HepG2 (cell line): ENCODE measurements at places on chromosomes 2 and 18. TPM values are rescaled to one million over a fixed set of nuclear protein-coding genes. Genes with fewer than 3 reads are reported as not detected.
A peak's percentile ranks its signal among the peaks of the same experiment; 100 is the strongest.

The DIPK1C gene
- polyA plus RNA-seq, result 1.1 and 1.8 TPM in 2 replicates

The NOSTRIN gene
- 0.10 and 0.22 TPM in 2 replicates for polyA plus RNA-seq

The NPPC gene
- polyA plus RNA-seq, result not detected in 2 replicates

The FARSB gene
- polyA plus RNA-seq, result 19.2 and 23.3 TPM in 2 replicates

The GBX2 gene
- polyA plus RNA-seq, result not detected in 2 replicates

The CHRNG gene
- not detected in 2 replicates for polyA plus RNA-seq

The HOXD1 gene
- 11.4 and 22.3 TPM in 2 replicates for polyA plus RNA-seq

DNA sequence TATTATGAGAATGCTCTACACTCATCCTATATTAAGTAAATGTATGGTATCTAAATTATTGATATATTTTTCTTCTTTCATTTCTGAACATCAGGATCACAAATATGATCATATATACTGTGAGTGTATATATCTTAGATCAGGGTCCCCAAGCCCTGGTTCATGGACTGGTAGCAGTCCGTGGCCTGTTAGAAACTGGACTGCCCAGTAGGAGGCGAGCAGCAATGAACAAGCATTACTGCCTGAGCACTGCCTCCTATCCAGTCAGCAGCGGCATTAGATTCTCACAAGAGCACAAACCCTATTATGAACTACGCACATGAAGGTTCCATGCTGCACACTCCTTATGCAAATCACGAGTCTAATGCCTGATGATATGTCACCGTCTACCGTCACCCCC is 1247.1 kb upstream of the NXPH2 start:
- no peak for DNase-seq

GRCh38 chr2:120893811-120894584 is 158.3 kb downstream of the GLI2 start:
- DNase-seq, result no peak

DNA sequence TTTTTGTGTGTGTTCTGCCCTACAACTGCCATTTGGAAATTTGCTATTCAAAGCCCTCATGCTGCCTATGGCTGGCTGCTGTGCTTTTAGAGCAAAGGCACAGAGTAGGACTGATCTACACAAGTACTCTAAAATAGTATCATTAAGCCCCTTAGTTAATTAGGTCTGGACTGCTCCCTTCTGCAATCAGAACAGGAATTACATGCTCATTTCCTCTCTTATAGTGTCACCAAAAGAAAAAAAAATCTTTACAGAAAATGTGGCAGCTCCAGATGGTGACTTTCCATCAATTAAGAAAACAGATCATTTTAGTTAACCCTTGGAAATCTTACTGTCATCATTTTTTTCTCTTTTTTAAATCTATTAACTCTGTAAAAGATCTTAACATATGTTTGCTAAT is 337.5 kb downstream of the RIT2 start:
- DNase-seq, result no peak

- DNase-seq, result no peak
These were observed 33.8 kb downstream of the UBXN4 start for GRCh38 chr2:135775420-135775819.

- no peak for DNase-seq
These were observed 114.5 kb downstream of the TMEM18 start for GRCh38 chr2:562391-563364.

DNA sequence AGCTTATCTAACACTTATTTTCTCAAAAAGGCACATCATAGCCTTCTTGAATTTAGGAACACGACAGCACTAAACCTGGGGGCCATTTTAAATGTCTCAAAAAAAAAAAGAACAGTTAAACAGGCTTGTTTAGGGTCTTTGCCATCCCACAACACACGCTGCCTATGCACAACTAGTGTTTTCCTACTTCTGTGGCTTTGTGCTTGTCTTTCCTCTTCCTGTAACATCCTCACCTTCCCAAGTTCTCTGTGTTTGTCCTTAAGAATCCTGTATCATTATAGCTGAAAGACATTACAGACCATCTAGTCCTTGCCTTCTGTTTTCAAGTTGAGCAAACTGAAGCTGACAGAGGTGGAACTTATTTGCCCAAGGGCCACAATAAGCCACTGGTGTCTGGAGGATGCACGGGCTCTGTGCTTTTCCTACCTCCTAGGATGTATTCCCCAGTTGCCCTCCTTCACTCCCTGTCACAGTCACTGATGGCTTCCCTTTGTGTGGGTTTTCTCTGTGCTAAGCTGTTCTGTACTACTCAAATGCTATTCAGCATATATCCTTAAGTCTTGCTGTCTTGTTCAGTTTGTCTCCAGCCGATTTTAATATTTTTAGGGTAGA is 22.6 kb downstream of the SNRPD1 start:
- no peak for DNase-seq

GRCh38 chr2:120388222-120389035 is 42.5 kb downstream of the INHBB start:
- DNase-seq, result no peak

DNA sequence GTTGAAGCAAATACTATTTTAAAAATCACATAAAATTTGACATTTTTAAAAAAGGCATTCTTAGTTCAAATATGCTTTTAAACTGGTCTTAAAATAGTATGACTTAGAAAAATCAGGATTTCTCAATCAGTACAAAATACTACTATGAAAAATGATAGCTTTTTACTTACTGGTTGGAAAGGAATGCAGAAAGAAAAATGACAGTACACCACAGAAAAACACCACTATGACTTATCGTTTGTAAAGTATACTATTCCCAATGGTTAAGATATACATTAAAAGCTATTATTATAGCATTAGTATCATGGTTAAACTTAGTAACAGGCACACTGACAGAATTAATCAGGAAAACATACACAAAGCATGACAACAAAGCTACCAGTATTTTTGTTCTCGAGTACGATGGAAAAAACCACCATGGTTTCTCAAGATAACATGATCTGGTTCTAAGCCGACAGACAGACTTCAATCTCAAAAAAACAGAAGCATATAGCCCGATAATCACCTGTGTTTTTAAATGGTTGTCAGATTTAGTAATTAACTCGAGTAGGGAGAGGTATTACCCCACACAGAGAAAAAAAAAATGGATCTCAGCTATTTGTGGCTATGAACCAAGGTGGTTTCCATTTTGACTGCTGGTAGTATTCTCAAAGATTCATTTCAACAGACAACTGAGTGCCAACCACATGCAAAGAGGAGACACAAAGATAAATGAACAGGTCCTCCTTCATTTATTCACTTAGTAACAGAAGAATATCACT is 39.1 kb downstream of the CUL3 start:
- DNase-seq, result no peak

DNA sequence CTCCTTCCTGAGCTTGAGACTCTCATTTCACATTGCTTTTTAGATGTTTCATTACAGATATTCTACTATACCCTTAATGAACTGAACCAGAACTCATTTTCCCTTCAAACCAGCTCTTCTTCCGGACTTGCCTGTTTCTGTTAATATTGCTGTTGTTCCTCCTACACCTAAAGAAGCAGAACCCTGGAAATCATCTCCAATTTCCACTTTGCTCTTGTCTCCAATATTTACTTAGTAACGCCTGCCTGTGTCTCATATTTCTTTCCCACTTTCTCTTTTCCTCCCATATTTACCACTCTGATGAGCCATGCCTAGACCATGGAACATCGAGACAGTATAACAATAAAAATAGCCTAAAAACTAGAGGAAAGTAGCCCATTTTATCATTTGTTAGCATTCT is 17.9 kb upstream of the GMCL1 start:
- no peak for DNase-seq

- DNase-seq, result no peak
These were observed 35.4 kb downstream of the MRPL35 start for GRCh38 chr2:86234563-86235131.

- DNase-seq, result no peak
These were observed 296.2 kb upstream of the SALL3 start for GRCh38 chr18:78683191-78684010.

DNA sequence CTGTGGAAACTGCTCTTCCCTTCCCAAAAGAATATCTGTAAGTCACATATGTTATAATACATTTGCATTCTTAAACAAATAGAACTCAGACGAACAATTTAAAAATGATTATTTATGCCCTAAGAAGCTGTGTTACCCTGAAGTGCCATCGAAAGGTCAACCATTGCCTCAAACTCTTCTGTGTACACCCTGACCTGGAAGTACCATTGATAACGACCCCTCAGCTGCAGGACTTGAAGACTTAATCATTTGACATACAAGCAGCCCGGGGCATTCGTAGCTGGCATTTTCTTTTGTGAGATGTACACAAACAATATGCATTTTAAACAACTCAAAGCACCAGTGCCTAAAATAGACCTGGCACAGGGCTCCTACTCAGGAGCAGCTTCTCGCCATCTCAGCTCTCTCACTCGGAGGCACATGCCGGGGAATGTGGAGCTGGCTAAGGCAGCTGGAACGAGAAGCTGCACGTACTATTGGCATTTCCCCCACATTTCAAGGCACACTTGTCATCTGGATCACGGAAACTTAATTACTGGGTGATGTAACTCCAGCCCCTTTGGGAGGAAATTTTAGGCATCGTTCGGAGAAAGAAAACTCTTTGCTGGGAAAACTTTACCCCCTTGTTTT is 170.0 kb upstream of the GALNT5 start:
- no peak for DNase-seq

DNA sequence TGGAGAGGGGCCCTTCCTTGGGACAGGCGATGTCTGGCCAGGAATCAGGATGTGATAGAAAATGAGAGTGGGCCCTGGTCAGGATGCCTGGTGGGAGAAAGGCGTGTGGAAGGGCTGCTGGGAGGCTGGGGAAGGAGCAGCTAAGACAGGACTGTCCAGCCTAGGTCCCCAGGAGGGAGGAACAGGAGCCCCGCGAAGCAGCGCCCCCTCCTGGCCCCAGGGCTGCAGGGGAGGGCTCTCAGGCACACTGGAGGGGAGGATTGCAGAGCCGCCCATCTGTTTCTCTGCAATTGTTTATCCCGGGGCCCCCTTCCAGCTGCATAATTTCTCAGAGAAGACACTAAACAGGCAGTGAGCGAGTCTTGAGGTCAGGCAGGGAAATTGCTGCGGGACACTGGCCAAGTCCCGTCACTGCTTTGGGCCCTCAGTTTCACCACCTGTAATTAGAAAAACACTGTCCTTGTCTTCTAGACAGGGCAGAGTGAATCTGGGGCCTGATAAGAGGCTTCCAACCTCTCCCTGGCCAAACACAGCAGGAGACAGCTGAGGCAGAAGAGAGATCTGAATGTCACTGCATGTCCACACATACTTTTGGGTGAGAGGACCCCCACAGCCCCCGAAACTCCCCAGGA is 3.9 kb upstream of the NPPC start:
- no peak for DNase-seq

- DNase-seq, result no peak
These were observed 547.3 kb upstream of the FANCL start for GRCh38 chr2:58788402-58788801.

DNA sequence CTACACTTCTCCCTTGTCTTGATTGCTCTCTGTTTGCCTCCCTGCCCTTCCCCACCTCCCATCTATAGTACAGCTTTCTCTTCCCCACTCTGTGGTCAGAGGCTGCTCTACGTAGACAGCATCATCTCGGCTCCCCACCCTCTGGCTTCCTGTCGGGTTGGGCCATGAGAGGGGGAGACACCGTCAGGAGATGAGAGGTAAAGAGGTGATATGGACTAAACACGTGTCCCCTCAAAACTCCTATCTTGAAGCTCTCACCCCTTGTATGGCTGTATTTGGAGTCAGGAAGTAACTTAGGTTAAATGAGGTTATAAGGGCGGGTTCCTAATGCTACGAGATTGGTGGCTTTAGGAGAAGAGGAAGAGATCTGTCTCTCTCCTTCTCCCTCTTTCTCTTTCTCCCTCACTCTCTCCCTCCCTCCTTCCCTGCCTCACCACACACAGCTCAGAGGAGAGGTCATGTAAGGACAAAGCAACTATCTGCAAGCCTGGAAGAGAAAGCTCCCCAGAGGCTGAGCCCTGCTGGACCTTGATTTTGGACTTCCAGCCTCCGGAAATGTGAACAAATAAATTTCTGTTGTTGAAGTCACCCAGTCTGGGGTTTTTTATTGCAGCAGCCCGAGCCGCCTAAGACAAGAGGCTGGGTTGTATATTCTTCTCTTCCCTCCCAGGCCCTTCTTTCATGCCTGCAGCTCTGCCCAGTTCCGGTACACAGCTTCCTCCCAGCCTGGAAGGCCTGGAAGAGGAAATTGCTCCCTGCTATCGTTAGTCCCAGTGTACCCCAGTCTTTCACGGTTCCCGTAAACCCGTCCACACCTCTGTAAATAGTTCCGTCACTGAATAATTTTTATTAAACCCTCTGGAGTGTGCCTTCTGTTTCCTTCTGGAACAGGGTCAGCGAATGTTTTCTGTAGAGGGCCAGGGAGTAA is 138.0 kb downstream of the AKAIN1 start:
- DNase-seq, result no peak

DNA sequence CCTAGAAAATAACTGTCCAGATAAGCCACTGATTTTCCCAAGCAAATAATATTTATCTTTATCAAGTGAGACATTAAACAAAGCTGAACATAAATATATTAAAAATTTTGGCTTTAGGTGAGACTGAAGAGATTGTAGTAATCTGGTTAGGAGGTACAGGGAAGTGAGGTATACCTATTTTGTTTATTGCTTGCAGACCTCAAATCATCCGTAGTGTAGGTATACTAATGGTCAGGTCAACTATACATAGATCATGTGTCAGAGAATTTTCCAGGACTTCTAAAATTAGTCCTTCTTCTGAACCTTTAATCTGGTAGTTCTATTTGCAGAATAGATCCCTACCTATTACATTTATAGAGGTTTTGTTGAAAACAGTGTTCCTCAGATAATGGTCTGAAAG is 41.5 kb downstream of the SP140 start:
- no peak for DNase-seq

GRCh38 chr2:131673400-131674173 is 145.9 kb downstream of the CCDC74A start:
- DNase-seq, result peak; percentile 71

- no peak for DNase-seq
These were observed 1132.1 kb upstream of the ZEB2 start for GRCh38 chr2:145652036-145652435.

- DNase-seq, result no peak
These were observed 157 bp downstream of the PTGR3 start for GRCh38 chr18:75208836-75209128.

DNA sequence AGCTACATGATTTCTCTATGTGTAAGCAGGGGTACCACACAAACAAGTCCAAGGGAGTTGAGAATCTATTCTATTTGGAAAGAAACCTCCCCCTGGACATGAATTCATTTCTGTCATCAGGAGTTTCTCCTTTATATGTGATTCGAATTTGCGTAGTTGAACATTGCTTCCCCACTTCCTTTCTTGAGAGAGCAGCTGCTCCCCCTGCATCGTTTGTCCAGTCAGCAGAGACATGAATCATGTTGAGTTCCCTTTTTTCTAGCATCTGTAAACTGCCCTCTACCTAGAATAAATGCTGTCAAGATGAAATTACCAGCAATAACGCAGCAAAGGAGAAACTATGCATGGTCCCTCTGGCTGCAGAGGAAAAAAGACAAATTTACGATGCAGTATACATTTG is 73.8 kb downstream of the KIF5C start:
- no peak for DNase-seq

- peak; percentile 33 for DNase-seq
These were observed 69.3 kb downstream of the MARCO start for GRCh38 chr2:119011162-119011909.

GRCh38 chr18:58385472-58385871 is 243.4 kb downstream of the ALPK2 start:
- no peak for DNase-seq
